ENCODE measurements at places on chromosomes 1 and 21. TPM values are rescaled to one million over a fixed set of nuclear protein-coding genes. Genes with fewer than 3 reads are reported as not detected.

GRCh38 chr1:184022668-184023067, 14.9 kb downstream of the COLGALT2 start:
- peak; percentile 41 for DNase-seq

GRCh38 chr1:78673120-78673519, 23.5 kb downstream of the IFI44 start:
- DNase-seq = no peak

DNA sequence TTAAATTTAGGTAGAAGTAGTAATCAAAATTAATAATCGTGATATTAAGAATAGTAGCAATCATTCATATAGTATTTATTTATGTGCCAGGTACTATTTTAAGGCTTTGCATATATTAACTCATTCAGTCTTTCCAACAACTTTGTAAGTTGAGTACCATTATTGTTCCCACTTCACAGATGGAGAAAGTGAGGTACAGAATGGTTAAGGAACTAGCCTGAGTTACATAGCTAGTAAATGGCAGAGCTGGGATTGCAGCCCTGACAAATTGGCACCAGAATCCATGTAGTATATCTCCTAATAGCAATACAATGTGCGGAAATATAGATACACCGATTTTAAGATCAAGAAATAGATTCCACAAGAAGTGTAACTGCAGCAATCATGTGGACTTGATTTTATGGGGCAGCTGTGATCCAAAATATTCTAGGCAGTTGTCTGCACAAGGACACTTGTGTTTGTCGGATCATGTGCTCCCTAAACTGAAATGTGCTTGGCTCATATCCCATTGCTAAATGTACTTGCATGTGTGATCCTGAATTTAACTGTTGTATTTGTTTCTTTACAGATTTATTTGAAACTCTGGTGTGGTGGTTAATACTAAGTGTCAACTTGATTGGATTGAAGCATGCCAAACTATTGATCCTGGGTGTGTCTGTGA, 5.8 kb upstream of the GTF2B start:
- no peak for DNase-seq

GRCh38 chr1:101309334-101310311, 72.8 kb downstream of the S1PR1 start:
- DNase-seq = peak; percentile 55

PRKAA2 gene
- total RNA-seq = 88.0 TPM

SDC3 gene
- total RNA-seq = 19.6 TPM

ZNF648 gene
- total RNA-seq = not detected

- DNase-seq = no peak
These were observed 10.9 kb upstream of the THEMIS2 start for GRCh38 chr1:27861436-27861835.

- DNase-seq = no peak
These were observed 257.1 kb downstream of the KCTD3 start for GRCh38 chr1:215824245-215824644.

DNA sequence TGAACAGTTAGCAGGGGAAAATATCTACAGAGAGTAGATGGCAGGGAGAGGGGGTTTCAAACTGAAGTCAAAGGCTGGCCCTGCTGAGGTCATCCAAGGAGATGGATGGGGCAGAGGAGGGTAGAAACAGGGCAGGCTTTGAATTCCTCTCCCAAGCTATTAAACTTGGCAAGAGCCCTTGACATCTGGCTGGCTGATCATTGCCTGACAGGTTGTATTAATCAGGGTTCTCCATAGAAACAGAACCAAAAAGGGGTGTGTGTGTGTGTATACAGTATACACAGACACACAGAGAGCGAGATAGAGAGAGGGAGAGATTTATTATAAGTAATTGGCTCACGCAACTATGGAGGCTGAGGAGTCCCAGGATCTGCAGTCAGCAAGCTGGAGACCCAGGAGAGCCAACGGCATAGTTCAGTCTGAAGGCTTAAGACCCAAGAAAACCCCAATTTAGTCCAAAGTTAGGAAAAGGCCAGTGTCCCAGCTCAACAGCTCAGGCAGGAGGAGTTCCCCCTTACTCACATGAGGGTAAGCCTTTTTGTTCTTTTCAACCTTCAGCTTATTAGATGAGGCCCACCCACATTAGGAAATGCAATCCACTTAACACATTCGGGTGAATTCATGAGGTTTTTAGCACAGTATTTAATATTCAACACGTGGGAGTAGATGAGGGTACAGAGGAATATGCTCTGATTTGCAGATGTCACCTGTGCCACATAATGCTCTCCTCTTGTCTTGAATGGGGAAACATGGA, 46.7 kb upstream of the HAO2 start:
- no peak for DNase-seq

GRCh38 chr1:214352838-214353237, 71.9 kb downstream of the SMYD2 start:
- DNase-seq = no peak

DNA sequence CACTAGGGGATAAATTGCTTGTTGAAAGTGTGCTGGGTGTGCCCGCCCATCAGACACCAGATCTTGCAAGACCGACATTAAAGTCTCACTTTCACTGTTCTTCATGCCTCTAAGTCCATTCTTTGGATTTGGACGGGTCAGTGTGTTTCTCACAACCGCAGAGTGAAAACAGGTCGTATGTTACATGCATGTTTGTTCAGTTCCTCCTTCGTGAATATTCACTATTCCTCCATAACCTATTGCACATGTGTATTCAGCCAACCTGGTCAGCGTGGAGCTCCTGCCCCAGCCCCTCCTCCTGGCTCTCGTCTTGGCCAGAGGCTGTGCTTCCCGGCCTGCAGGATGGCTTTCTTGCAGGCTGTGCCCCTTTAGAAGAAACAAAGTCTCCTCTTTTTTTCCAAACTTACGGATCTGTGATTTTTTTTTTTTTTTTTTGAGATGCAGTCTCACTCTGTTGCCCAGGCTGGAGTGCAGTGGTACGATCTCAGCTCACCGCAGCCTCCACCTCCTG, 2.2 kb upstream of the KRTAP10-6 start:
- DNase-seq = no peak

- DNase-seq = peak; percentile 19
These were observed 31.8 kb downstream of the ADGRL2 start for GRCh38 chr1:81832573-81832972.

All from left ventricle myocardium superior (tissue), 1 donor.